ENCODE measurements at places on chromosomes 13 and 19. TPM values are rescaled to one million over a fixed set of nuclear protein-coding genes. Genes with fewer than 3 reads are reported as not detected.

OR7D2 gene
- 0.15 TPM for total RNA-seq

GRCh38 chr13:65921933-65922332, 1308.2 kb downstream of the PCDH9 start:
- no peak overlapping the region for H3K27ac ChIP-seq
- no peaks in the 10 kb centered on the region for H3K36me3 ChIP-seq
- no peak overlapping the region for H3K4me3 ChIP-seq

CLEC4G gene
- total RNA-seq: not detected

- DNase-seq: no peak
- H3K27ac ChIP-seq: no peak overlapping the region
- peaks cover 12% of the 10 kb centered on the region for H3K4me1 ChIP-seq
These were observed 143.5 kb downstream of the DNAJC15 start for GRCh38 chr13:43166644-43167457.

- H3K4me3 ChIP-seq: no peak overlapping the region
- H3K27me3 ChIP-seq: peaks cover 86% of the 10 kb centered on the region
- peaks cover 3% of the 10 kb centered on the region for H3K4me1 ChIP-seq
These were observed 9.9 kb downstream of the LYL1 start for GRCh38 chr19:13092606-13093235.

DNA sequence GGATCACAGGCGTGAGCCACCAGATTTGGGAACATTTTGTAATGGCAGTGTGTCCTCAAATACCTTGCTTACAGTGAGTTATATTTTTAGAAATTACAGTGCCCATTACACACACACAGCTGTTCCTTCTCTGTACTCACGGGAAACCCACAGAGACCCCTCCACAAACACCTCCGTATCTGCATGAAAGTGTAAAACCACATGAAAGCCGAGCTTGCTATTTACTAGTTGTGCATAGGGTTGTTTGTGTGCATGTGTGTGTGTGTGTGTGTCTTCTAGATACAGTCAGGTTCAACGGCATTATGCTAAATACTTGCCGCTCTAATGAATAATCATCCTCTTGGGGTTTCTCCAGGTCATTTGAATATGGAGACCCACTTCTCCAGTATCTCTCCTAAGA, 22.3 kb upstream of the LILRA2 start:
- H3K4me3 ChIP-seq: no peak overlapping the region
- no peaks in the 10 kb centered on the region for H3K27me3 ChIP-seq
- H3K4me1 ChIP-seq: no peaks in the 10 kb centered on the region

DNA sequence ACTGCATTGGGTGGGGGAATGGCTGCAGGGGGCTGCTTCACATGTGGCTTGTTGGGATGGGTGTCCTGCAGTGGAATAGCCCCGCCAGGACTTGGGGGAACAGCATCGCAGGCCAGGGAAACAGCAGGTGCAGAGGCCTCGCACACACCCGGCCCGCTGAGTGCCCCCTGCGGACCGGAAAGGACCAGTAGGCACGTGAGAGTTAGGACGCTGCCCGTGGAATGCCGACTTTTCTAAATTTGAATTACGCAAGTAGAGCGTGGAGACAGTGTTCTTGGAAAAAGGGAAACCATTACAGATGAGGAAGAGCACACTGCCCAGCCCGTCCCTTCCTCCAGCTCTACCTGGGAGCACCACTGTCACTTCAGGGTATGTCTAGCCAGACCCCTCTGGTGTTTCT, 11.5 kb downstream of the DNM2 start:
- H3K36me3 ChIP-seq: no peaks in the 10 kb centered on the region
- no peak for DNase-seq
- H3K4me1 ChIP-seq: no peaks in the 10 kb centered on the region
- no peak overlapping the region for H3K4me3 ChIP-seq
- H3K27me3 ChIP-seq: no peaks in the 10 kb centered on the region

- H3K36me3 ChIP-seq: no peaks in the 10 kb centered on the region
- no peak overlapping the region for H3K27ac ChIP-seq
- H3K4me3 ChIP-seq: no peak overlapping the region
- no peaks in the 10 kb centered on the region for H3K4me1 ChIP-seq
- no peak for DNase-seq
- no peaks in the 10 kb centered on the region for H3K27me3 ChIP-seq
These were observed 100.0 kb downstream of the KLF5 start for GRCh38 chr13:73158851-73159250.

DNA sequence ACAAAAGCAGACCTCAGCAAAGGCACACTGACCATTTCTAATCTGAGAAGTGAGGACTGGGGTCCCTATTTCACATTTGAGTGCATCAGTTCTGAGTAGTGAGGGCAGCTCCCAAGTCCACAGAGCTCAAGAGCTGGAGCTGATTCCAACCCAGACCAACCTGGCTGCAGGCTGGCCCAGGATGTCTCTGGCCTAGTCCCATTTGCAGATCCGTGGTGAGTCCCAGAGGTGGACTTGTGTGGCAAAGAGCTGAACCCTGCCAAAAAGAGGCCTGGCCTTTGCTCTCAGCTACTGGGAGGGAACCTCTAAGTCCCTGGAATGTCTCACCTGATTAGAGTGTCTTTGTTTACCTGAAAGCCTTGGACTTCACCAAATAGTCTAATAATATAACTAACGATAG, 14.6 kb downstream of the SIGLEC7 start:
- H3K4me3 ChIP-seq: no peak overlapping the region
- no peaks in the 10 kb centered on the region for H3K4me1 ChIP-seq
- no peak overlapping the region for H3K27ac ChIP-seq
- no peak for DNase-seq

GRCh38 chr13:67330149-67330548, 100.0 kb upstream of the PCDH9 start:
- no peak overlapping the region for H3K27ac ChIP-seq
- no peaks in the 10 kb centered on the region for H3K4me1 ChIP-seq
- no peaks in the 10 kb centered on the region for H3K27me3 ChIP-seq

Measured in cardiac muscle cell (in vitro differentiated cells and primary cell).